ENCODE measurements at places on chromosomes 2 and 18.

DNA sequence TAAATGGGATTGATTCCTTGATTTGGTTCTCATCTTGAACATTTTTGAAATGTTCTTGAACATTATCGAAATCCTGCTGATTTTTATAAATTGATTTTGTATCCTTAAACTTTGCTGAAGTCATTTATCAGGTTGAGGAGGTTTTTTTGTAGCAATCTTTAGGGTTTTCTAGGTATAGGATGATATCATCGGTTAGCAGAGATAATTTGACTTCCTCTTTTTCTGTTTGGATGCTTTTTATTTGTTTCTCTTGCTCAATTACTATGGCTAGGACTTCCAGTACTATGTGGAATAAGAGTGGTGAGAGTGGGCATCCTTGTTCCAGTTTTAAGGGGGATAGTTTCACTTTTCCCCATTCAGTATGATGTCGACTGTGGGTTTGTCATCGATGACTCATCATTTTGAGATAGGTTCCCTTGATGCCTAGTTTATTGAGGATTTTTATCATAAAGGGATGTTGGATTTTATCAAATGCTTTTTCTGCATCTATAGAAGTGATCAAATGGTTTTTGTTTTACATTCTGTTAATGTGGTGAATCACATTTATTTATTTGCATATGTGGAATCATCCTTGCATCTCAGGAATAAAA is 201.5 kb upstream of the ZSWIM2 start:
- no peak for DNase-seq

DNA sequence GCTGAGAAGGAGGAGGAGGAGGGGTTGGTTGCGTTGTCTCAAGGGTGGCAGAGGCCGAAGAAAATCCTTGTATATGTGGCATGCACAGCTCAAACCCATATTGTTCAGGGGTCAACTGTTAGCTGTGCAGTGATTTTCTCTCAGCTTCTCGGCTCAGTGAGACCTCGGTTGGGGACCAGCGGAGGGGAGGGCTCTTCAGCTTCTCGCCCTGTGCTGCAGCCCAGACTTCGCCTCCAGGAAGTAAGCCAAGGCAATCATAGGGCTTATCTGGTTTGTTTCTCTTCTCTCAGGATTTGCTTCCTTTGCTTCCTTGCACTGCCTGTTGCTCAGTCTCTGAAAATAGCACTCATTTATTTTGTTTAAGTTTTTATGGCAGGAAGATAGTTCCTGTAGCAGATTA is 85.5 kb downstream of the SOWAHC start:
- DNase-seq: no peak

DNA sequence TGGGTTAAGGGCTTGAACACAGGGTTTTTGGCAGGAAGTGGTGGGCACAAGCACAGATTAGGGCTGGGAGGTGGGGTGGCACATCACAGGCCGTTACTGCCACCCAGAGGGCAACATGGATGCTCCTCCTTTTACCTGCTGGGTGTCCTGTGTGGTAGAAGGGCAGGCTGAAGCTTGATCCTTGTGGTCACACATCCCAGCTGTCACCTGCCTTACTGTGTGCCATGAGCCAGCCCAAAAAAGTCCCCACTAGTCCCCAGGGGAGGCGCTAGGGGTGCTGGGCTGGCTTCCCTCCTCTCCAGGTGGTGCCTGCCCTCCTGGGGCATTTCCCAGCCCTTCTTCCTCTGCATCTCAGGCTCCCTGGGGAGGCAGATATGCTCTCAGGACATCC is 50.5 kb upstream of the ALPP start:
- DNase-seq: no peak

DNA sequence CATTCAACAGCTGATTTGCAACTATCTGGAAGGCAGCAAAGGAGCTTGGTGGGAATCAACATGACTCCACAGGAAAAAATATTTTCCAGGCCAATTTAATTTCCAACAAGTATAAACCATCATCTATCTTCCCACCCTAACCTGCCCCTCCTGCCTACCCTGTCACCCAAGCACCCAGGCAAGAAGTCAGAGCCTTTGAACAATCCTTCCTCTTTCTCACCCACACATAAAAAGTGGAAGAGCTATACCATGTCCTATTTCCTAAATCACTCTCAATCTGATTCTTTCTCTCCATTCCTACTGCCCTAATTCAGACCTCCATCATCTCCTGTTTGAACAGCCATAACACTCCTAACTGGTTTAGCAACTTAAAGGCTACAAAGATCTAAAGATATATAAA is 12.7 kb downstream of the SPIRE1 start:
- no peak for DNase-seq

DNA sequence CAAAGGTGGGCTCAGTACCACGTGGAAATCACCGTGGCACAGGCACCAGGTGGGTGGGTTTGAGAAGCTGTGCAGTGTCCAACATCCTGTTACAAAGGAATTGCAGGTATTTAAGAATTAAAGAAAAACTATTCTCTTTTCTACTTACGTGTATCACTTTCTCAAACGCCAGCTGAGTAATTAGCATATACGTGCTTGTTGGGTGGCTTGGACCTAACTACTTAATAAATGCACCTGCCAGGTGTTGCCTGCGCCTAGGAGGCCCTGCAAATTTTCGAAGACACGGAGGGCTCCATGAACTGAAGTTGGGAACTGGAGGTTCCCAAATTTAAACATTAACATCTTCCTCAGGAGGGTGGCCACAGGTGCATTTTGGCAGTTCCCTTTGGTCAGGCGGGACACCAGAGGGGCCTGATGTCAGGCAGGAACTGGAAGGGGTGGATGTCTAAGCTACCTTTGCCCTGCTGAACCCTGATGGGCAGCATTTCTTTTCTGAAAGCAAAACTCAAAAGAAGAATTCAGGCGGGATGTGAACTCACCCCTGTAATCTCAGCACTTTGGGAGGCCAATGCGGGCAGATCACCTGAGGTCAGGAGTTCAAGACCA is 84.8 kb downstream of the HS6ST1 start:
- DNase-seq: no peak

- DNase-seq: no peak
These were observed 56.4 kb upstream of the PPP1CB start for GRCh38 chr2:28695245-28695647.

- no peak for DNase-seq
These were observed 913.5 kb downstream of the TDRD15 start for GRCh38 chr2:22037274-22037673.

DNA sequence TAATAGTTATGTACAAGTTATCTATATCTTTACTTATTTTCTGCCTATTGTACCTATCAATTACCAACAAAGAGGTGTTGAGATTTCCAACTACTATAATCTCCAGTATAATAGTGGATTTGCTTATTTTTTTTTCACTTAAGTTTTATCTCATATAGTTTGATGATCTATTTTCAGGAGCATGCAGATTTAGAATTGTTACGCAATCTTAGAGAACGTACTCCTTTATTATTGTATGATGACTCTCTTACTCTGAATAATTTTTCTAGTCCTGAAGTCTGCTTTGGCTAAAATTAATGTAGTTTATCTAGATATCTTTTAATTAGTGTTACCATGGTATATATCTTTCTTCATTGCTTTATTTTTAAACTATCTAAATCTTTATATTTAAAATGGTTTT is 205.2 kb downstream of the SCG2 start:
- DNase-seq: no peak

GRCh38 chr2:234420408-234420807 is 76.5 kb downstream of the ARL4C start:
- no peak for DNase-seq

DNA sequence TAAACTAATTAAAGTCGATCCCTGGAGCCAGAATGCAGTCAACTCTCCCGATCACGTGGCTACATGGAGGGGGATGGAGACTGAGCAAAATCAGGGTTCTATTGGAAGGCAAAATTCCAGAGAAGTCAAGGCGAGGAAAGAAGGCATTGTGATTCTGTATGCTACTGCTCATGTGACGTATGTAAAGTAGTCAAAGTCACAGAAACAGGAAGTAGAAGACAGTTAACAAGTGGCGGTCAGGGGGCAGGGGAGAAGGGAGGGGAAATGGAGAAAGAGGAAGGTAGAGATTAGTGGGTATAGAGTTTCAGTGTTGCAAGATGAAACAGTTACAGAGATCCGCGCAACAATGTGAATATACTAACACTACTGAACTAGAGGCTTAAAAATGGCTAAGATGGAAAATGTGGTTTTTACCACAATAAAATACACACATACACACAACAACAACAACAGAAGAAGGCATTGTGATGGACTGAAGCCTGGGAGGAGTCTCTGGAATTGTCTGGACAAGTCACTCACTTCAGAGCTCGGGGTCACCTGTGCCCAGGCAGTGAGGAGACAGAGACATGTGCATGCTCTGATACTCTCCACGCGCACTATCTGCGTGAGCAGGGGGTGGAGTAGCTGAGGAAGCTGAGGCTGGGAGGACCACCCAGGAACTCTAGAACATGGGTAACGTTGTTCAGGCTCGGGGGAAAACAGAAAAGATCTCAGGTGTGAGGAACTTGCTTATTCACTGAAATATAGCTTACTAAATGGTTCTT is 89.9 kb upstream of the CDCA7 start:
- no peak for DNase-seq

GRCh38 chr2:196987298-196987648 is 60.8 kb upstream of the PGAP1 start:
- DNase-seq: no peak

DNA sequence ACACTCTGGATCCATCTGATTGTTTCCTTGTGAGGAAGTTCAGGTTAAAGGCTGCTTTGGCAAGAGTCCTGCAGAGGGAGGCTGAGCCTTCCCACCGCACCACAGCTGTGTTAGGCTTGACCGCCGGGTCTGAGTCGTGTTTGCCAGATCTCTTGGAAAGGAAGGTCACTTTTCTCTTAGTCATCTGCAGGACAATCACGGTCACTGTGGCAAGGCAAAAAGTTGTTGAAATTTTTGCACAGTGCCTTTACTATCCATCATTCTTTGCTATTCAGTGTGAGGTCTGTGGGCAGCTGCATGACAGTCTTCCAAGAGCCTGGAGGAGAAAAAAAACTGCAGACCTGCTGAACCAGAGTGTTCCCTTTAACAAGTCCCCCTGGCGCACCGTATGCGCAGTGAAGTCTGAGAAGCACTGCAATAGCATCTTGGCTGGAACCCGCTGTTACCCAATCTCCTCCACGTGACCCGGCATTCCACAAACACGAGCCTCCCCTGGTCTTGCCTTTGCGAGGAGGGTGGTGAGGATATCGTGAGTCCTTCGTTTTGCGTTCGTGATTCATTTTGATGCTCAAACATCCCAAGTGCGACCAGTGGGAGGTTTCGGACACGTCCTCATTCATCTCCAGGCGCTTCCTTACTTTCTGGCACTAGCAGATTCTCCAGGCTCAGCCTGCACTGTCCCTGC is 23.0 kb downstream of the BIN1 start:
- no peak for DNase-seq

DNA sequence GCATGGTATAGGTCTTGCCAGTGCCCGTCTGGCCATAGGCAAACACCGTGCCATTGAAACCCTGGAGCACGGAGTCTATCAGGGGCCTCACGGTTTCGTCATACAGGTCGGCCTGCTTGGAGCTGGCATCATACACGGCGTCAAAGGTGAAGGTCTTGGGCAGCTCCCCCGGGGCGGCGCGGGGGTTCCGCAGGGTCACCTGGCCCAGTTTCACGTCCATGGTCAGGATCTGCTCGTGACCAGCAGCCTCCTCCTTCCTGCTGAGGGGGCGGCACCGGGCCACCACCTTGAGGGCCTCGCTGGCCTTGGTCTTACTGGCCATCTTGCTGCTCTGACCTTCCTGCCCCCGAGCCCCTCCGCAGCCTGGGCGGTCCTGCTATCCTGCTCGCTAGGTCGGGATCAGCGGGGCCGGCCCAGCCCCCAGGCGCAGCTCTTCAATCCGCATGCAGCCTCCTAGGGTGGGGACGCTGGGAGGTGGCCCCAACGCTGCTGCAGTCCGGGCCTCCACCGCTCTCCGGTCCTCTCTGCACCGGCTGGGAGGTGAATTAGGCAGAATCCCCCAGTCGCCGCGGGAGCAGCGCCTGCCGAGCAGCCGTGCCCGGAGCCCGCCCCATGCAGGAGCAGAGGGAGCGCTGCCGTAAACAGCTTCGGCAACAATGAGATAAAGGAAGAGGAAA is 563 bp downstream of the KIF3C start:
- no peak for DNase-seq

GRCh38 chr2:27736031-27736889 is 35.3 kb upstream of the MRPL33 start:
- DNase-seq: no peak

- DNase-seq: no peak
These were observed 23.5 kb downstream of the MIB1 start for GRCh38 chr18:21763846-21764646.

- DNase-seq: no peak
These were observed 110.5 kb upstream of the TACR1 start for GRCh38 chr2:75309596-75310463.

DNA sequence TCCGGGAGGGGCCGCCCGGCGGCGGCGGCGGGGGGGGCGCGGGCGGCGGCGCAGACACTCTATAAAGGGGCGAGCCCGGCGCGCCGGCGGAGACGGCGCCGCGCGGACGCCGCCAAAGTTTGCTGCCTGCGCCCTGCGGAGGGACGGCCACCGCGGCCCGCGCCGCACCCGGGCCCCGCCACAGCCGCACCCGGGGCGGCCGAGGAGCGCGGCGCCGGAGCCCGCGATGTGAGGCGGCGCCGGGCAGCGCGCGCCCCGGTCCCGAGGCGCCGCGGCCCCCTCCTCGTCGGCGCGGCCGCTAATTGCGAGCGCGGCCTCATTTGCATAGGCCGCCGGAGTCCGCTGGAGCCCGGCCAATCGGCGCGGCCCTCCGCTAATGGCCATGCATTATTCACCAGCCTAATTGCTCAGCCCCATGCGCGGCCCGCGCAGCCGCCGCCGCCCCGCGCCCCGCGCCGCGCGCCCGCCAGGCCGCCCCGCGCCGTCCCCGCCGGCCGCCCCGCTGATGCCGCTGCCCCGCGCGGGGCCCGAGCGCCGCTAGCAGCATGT is at the start of gene SALL3:
Gene SALL3 (plus strand): TSS at position 89 of the 549 bp plus-strand sequence. CDS start 457 bp downstream, at position 546.
- no peak for DNase-seq

GRCh38 chr2:137845422-137845821 is 118.9 kb upstream of the HNMT start:
- no peak for DNase-seq

DNA sequence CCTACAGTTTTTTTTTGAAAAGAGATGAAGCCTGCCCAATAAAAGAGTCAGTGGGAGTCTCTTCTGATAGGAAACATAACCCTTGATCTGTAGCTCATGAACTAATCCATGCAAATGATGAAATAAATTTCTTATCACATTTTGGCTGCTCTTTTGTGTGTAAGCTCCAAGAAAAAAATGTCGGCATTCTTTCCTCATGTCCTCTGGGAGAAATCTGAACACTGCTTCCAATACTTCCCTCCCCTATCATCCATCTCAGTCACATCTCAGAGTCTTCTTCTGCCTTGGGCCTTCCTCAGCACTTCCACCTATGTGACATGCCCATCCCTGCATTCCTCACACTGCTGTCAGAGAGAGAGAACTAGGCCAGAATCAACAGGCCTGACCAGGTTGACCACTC is 395.7 kb upstream of the ST6GAL2 start:
- DNase-seq: no peak

DNA sequence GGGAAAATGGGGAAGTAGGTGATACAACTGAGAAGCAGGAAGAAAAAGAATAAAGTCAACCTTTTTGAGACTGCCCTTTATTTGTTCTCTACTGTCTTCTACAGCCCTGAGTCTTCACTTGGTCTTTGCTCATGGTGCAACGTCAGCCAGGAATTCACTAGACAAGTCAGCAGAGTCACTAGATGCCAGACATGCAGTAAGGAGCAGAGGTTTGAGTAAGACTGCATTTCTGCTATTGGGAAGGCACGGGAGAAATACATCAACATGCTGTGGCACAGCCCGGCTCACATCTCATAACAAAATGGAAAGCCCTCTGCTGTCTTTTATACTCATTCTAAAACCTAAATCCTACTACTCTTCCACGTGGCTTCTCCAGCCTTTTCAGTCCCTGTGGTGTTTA is 67.1 kb downstream of the PRELID3A start:
- DNase-seq: no peak

Measured in activated CD4-positive, CD25-positive, alpha-beta regulatory T cell (primary cell).